Amygdala (tissue), 56 donors: ENCODE measurements at places on chromosomes 1 and 21.

DNA sequence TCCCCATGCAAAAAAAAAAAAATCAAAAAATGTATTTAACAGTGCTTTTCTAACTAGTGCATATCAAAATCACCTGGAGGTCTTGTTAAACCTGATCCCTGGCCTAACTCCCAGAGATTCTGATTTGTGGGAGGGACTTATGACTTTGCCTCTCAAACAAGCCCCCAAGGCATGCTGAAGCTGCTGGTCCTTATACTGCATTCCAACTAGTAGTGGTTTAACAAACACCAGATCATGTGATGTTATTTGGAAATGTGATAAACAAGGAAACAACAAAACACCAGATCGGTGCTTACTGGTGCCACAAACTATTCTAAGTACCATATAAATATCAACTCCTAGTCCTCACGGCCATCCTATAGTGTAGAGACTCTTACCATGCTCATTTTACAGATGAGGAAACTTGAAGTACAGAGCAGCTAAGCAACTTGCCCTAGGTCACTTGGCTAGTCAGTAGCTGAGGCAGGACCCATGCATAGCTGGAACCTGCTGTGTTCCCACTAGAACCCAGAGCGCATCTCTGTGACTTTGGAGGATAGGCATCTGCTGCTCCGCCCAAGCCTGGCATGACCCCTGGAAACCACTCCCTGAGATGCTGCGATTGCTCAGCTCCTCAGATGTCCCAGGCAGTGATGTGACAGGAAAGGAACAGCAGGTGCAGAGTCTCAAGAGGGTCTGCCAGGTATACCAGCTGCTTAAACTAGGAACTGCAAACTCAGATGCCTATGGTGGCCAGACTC is 38.1 kb downstream of the SOX13 start:
- no peak for DNase-seq

DNA sequence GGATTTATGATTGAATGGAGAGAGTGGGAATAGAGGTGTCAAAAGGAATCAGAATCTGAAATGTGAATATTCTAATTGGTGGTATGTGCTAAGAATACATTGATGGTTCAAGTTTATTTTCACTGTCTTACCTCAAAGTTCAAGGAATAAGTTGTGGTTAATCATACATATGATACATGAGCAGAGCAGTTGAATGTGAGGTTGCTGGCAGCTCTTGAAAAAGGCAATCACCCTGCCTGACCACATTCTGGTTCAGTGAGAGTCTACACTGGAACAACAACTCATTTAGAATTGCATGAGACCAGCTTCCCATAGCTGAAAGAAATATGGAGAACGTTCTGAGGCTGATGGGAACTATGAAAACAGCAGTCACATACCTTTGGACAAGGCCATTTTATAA is 68.3 kb upstream of the ARHGAP29 start:
- DNase-seq, result no peak

DNA sequence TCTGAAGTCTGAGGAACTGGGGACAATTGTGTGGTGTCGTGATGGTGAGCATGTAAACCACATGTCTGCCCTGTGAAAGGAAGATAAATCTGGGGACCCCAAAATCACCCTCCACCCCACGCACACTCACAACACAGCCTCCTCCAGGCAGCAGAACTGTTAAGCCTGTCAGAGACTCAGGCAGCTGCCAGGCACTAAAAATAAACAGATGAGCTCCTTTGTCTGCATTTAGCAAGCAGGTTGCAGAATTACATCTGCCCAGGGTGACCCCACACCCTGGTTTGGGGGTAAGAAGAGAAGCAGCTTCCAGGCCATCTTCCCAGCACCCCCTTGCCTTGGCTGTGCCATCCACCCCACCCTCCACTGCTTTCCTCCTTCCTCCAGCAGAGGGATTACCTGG is 119.1 kb upstream of the RUNX3 start:
- no peak for DNase-seq

DNA sequence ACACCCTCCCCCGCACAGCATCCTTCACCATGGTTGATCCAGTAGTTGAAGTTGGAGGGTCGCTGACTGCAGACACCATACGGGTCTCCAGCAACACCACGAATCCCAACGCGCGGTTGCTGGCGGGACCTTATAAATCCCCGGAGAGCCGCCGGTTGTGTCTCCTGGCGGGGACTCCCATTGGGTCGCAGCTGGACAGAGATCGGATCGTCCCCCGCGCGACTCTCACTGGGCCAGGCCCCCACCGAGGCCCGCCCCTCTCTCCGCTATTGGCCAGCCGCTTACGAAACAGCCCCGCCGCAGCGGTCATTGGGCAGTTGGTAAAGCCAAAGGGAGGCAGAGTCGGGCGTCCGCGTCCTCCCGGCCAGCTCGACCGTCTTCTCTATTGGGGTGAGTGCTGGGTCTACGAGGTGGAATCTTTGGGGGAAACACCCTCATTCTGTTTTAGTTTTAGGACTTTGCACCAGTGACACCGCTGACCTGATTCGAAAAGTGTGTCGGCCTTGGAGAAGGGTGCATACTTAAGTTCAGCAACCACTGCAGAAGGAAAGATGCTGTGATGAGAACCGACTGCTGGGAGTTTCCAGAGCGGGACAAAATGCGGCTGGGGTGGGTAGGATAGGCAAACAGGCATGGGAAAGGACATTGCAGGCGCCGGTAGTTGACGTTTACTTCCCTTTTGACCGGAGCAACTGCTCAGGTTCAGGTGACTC is 27.4 kb downstream of the RABIF start:
- DNase-seq, result peak; percentile 93

GRCh38 chr1:150561254-150561973 is 12.2 kb downstream of the ADAMTSL4 start:
- DNase-seq, result peak; percentile 67

GRCh38 chr1:118827636-118828035 is 160.5 kb downstream of the TBX15 start:
- DNase-seq, result no peak

DNA sequence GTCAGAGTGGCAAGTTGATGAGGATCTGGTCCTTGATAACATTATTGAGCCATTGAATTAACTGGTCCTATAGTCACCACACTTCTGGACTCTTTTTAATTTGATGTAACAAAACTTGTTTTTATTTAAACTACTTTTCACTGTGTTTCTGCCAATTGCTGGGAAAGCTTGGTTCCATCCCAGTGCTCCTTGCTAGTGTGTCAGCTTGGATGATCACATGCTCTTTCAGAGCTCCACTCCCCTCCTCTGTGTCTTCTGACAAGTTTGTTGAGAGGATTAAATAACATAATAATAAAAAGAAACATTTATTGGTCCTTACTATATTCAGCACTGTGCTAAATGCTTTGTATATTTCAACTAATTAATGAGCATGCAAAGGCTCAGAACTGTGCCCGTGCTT is 448.5 kb upstream of the B3GALT2 start:
- DNase-seq, result no peak

DNA sequence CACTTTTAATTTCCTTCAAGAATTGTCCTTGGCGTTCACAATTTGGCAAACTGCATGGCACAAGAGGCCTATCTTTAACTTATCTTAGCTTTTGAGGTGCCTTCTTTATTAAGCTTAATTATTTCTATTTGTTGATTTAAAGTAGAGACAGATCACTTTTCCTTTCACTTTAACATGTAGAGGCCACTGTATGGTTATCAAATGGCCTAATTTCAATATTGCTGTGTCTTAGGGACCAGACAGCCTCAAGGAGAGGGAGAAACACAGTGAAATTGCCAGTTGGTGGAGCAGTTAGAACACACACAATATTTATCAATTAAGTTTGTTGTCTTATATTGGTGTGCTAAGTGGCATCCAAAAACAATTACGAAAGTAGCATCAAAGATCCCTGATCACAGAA is 1013.9 kb downstream of the KCNT2 start:
- no peak for DNase-seq

DNA sequence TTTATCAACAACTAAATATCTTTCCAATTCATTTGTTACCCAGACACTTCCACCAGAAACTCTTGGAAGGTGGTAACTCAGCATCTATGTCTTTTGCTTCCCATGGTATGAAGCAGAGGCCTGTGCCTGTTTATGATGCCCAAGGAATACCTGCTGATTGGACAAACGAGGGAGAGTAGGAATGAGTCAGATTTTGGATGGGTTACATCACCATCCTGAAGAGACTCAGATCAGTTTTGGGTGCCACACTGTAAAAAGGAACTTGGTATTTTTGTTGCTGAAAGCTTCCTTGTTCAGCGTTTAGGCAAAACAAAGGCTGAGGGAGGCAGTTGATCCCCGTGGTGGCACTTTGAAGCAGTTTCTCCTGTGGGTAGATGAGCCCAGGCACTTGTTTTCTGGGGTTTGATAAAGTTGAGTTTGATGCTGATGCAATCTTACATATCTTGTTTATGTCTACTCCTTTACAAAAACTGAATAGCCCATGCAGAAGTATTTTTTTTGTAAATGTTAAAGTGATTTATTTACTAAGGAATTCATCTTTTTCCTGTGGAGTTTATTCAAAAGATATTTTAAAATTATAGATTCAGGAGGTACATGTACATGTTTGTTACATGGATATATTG is 26.7 kb upstream of the CYP4X1 start:
- DNase-seq, result no peak

GRCh38 chr1:15573477-15573876 is 11.4 kb downstream of the AGMAT start:
- peak; percentile 9 for DNase-seq
